ENCODE measurements at places on chromosomes 2 and 18.

DNA sequence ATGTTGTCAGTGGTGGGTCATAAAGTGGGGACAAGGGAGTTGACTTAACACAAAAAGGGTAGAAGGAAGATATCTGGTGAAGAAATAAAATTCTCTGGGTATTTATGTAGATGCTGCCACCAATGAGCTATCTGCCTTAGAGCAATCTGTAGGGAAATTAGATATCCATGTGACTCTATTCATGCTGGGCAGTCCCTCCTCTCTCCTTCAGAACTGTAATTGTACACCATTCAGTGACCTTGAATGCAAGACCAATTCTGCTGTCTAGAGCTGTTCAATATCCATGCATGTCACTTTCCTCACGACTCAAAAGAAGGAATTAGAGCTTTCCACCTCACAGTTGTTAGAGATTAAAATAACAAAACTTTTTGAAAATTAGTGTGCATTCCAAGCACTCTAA lies 28.6 kb upstream of the TDRD15 start:
- DNase-seq = no peak

- no peak for DNase-seq
Measured at GRCh38 chr2:204665771-204666170, 120.5 kb downstream of the PARD3B start.

- no peak for DNase-seq
Measured at GRCh38 chr18:8322486-8322885, 286.8 kb upstream of the RAB12 start.

GRCh38 chr18:10022365-10022764 lies 108.5 kb downstream of the VAPA start:
- peak; percentile 54 for DNase-seq

DNA sequence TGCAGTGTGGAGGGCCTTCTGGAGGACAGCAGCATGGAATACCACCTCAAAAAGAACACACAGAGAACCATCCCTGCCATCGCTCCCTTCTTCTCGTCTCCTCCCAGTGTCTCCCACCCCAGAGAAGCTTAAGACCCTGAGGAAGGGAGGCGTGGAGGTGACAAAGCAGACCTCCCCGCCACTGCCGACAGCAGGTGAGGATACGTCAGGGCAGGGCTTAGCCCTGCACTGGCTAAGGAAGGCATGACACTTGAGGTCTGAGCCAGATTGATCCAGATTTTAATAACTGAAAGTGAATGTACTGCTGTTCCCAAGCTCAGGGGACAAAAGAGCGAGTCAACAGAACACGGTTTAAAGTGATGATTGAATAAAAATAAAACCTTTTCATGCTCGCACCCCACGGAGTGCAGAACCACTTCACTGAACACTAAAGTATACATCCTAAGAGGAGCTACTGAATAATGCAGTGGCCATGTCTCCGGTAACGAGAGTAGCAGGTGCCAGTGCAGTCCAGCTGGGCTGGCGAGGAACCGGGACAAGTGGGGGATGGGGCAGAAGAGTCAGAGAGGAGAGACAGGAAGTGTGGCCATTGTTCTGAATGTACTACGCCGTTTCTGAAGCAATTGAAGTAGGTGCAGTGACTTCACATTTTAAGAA lies 391.0 kb downstream of the CDH2 start:
- DNase-seq = no peak

GRCh38 chr2:26399771-26400376 lies 1.8 kb upstream of the DRC1 start:
- no peak for DNase-seq

- DNase-seq = peak; percentile 86
Measured at GRCh38 chr2:215830304-215830703, 183.0 kb downstream of the MREG start.

DNA sequence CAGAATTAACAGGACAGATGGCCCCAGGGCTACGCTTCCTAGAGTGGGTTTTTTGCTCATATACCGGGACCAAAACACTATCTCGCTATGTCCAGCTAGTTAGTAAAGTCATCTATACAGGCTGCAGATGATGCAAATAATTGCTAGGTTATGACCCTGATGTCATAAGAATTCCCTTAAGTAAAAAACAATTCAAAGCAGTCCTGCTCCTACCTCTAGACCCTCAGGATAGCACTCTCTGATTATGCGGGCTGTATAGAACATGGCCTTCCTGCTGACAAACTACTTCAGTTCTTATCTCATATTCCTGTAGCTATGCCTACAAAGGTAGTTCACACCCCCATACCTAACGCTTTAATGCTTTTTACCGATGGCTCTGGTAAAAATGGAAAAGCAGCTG lies 13.2 kb downstream of the DYNAP start:
- DNase-seq = no peak

- no peak for DNase-seq
Measured at GRCh38 chr2:58138396-58139030, 91.9 kb downstream of the VRK2 start.

DNA sequence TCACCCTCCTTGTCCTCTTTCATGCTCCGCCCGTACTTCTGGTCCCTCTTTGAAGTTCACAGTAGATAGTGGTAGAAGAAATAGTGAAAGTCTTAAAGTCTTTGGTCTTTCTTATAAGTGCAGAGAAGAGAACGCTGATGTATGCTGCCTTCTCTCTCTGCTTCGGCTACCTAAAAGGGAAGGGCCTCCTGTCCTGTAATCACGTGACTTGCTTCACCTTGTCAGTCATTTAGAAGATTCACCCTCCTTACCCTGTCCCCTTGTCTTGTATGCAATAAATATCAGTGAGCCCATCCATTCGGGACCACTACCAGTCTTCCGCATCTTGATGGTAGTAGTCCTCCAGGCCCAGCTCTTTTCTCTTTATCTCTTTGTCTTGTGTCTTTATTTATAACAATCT lies 144.6 kb downstream of the ARL4C start:
- DNase-seq = no peak

DNA sequence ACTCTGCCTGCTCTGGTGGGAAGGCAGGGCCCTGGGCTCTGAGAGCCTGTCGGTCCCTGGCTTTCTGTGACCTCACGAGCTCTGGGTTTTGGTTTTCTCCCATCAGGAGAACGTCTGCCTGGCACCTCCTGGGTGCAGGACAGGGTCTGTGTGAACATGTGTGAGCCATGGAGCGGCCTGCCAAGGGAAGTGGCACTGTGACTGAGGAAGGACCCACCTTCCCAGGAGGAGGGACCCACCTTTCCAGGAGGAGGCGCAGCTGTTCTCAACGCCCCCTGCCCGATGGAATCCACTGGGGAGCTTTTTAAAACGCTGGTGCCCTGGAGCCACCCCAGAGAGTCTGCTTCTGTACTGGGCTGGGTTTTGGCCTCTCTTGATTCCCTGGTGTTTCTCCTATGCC lies 168.7 kb downstream of the GLI2 start:
- DNase-seq = no peak

DNA sequence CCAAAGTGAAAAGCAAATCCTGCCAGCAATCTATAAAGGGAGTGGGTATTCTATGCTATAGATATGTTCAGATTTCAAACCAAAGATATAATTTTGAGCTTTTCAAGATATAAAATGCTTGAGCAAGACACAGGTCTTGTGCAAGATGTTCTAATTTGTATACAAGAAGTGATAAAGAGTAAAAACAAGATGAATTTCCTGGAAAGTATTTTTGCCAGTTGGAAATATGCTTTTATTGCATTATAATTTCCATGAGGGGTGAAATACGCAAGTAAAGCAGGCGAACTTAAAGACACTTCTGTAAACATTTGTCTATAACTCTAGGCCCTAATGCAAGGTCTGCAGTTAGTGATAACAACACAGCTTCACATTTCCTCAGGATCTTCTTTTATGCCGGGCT lies 640.5 kb downstream of the TMEM182 start:
- DNase-seq = no peak

DNA sequence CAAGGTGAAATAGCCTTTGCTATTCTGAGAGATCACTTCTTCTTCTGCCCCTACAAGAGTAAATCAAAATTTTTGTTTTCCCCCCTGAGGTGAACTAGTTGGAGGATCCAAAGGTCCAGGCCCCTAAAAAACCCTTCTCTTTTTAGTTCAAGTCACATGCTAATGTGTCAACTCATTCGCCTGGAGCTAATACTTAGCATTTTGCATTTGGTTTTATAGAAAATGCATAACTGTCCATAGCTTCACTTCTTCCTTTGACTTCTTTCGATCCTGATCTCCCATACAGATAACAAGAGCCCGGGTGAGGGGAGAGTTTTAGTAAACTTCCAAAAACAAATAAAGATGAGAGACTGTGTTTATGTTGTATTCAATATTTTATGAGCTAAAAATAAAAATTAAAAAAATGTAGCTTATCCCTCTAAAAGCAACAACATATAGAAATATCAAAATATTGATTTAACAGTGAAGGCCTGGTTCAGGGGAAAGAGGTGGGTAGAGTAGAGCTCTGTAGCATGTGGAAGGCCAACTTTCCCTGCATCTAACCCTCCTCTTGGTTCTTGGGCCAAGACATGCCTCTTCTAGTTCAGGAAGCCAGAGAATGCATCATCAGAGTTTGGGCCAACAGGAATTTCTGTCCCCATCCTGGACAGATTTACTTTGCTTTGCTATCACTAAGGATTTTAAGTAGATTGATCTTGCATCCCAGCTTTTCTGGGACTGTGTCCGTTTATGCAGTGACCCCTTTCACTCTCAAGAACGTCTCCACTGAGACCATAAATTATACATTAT lies 333.8 kb downstream of the ALK start:
- DNase-seq = no peak

DNA sequence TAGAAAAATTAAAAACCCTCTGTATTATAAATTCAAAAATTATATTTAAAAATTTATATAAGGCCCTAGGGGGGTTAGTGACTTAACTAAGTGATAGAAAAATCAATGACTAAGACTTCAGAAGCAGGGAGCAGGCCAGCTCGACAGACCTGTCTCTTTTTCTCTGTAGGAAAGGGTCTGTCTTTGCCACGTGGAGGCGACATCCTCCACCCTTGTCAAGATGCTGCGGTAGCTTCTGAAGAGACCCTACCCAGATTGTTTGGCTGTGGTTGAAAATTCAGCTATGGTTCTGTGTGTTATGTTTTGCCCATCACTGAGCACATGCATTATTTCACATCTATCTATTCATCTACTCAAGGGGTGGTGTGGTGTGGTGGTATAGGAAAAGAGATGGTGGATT lies 8.2 kb upstream of the SLC4A3 start:
- no peak for DNase-seq

GRCh38 chr2:208265371-208265800 lies 669 bp upstream of the PIKFYVE start:
- no peak for DNase-seq

DNA sequence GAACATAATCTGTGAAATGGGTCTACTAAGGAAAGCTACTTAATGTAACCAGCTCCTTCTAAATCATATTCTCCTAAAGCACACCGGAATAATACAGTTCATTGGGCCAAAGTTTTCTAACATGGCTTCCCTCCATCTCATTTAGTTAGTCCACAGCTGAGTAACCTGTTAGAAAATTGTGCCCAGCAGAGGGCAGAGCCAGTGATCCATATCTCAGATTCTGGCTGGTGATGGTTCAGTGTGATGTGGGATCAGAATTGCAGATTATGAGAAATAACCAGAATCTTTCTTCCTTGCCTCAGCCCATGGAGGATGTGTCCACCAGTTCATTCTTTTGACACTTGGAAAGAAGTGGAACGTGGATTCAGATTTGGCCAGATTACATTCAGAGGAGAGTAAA lies 9.4 kb upstream of the CTLA4 start:
- DNase-seq = no peak

DNA sequence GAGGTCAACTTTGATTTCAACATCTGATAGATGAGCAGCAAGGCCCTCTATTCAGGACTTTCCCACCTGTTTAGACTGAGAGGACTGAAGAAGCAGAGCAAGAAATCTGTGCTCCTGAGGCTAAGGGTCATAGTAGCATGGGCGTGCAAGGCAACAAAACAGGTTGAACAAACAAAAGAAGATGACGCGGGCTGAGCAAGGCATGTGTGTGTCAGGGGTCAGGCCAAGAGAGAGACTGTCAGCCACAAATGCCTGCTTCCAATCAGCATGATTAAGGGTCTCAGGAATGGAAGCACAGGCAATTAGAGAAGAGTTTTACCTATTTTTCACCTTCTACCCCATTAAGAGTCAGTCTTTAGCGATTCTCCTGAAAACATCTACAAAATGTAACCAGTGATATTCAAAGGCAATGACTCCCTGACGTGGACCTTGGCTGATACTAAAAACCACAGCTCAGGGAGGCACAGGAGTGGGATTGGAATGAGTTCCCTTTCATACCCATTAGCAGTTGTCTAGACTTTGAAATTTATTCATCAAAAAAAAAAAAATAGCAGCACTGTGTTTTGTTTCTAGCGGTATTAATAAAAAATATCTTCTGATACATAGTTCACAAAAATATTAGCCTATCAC lies 81.9 kb downstream of the DYNAP start:
- DNase-seq = no peak

GRCh38 chr18:55775972-55776371 lies 188.0 kb upstream of the TCF4 start:
- no peak for DNase-seq

DNA sequence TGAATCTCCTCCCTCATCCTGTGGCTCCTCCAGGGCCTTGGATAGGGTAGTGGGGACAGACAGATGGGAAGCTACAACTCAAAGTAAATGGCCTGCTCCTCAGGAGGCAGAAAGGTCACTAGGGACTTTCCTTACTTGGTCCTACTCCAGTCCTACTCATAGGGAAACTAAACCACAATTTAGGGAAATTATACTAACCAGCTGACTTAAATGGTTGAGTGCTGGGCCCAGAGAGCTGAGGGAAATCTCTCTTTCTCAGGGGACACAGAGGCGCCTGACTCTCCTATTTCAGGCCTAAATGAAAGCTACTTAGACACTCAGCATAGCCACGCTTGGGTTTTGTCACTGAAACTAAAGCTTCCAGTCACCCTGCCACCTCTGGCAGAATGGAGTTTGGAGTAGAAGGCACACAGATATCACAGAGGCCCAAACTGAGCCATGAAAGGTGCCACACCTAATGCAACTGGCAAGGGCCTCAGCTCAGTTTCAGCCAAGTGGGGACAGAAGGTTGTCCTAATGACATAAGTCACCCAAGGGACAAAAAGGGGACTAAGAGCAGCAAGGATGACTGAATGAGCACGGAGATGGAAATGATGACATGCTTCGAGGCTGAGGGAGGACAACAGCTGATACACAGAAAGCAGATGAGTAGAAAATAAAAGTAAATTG lies 24.0 kb downstream of the CERKL start:
- no peak for DNase-seq

DNA sequence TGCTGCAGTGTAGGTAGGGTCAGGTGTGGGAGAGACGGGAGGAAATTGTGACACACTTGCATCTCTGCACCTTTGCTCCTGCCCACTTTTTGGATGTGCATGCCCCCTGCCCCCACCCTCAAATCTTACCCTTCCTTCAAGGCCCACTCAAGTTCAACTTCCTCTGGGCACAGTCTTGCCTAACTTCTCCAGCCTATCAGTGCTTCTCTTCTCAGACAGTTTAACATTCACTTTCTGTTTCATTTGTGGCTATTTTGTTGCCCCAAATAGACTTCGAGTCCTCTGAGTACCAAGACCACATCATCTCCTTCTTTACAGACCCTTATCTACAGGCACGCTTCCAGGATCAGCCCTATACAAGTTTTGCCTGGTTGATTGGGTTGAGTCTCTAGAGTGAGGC lies 2.7 kb downstream of the ST8SIA5 start:
- DNase-seq = no peak

Data from ascending aorta (tissue), 2 donors.